OCI-M1 (cell line): ENCODE measurements at places on chromosomes 2 and 18.
A peak's percentile ranks its signal among the peaks of the same experiment; 100 is the strongest.

DNA sequence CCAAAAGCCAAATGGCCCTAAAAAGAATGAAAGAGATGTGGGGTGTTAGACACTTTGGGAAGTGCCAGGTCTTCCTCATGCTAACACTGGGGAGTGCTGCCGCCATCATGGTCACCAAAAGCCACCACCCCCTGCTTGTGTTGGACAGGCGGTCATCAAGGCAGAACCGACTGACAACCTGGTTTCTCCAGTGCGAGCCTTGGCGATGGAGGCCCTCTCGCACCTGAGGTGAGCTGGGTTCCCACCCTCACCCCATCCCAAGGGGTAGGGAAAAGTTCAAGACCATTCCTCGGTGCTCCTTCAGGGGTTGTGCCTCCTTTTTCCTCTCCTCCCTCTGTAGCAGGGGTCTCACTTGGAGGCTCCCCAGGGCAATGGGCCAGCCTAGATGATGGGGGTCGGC is 33.6 kb downstream of the MROH2A start:
- DNase-seq, result no peak

DNA sequence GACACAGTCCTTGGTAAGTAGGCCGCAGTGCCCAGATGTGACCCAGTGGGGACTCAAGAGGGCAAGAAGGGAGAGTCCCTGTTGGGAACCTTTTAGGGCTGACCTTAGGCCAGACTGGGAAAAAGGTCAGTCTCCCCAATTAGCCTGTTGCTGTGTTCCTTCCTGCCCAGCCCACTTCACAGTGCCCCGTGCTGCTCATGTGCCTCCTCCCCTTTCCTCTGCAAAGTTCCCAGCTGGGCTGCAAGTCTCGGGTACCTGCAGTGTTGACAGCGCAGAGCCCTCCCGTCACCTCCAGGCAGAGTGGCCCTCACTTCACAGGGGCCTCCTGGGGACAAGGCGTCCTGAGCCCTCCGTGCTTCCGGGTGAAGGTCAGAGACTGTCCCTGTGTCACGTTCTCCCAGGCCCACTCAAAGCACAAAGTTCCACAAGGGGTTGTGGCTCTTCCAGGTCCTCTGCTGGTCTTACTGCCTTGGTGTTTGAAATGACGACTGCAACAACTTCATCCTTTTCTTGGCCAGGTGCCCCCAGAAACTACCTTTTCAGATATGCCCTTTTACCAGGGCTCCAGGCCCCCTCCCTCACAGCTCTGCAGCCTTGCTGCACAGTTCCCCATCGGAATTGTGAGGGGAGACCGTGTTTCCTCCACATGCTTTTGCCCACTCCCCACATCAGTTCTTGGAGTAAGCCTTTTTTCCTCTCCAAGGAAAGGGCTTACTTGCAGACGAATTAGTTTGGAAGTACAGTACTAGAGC is 225.8 kb downstream of the ALPK2 start:
- DNase-seq, result no peak

DNA sequence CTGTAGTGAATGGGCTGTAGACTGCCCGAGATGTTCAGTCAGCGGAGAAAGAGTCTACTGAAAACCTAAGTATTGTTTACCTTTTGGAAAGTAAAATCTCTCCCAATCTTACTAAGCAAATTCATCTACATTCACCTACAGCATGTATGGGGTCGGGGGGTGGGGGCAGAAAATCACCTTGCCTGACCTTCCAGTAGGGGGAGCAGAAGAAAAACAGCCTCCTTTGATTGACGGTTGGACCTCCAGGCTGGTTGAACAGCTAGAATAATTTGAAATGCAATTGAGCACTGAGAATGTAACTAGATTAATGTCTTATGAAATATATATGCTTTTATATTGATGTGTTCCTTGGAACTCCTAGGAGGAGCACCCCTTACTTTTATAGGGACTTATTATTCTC is 10.0 kb downstream of the LRATD1 start:
- peak; percentile 29 for DNase-seq

- no peak for DNase-seq
Measured at GRCh38 chr2:217873371-217873770, 129.4 kb downstream of the TNS1 start.

GRCh38 chr18:3405713-3406112 is 44.3 kb upstream of the TGIF1 start:
- DNase-seq, result peak; percentile 51

GRCh38 chr2:120793682-120794403 is 58.2 kb downstream of the GLI2 start:
- no peak for DNase-seq

- no peak for DNase-seq
Measured at GRCh38 chr2:96163415-96163767, 18.2 kb upstream of the DUSP2 start.

- DNase-seq, result peak; percentile 37
Measured at GRCh38 chr2:112304298-112304941, 29.0 kb downstream of the ZC3H6 start.

DNA sequence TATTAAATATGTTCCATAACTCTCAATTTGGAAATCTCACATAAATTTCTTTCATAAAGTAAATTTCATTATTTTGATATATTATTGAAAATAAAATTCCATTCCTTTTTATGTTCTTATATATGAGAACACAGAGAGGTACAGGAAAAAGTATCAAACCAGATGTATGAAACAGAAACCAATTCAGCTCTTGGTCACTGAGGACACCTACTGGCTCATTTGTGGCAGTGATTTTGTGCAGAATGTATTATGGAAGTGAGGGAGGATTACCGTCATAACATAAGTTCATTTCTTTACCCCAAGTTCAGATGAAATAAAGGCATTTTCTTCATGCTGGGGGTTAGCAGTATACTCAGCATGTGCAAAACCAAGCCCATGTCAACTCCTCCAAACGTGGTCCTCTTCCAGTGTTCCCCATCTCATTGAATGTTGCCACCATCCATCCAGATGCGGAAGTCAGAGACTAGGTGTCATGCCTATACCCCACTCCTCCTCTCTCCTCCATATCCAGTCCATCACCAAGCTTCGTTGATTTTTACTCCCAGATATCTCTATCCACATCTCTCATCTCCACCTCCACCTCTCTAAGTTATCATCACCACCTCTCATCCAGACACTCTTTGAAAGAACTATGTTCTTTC is 41.7 kb upstream of the MALL start:
- peak; percentile 51 for DNase-seq

DNA sequence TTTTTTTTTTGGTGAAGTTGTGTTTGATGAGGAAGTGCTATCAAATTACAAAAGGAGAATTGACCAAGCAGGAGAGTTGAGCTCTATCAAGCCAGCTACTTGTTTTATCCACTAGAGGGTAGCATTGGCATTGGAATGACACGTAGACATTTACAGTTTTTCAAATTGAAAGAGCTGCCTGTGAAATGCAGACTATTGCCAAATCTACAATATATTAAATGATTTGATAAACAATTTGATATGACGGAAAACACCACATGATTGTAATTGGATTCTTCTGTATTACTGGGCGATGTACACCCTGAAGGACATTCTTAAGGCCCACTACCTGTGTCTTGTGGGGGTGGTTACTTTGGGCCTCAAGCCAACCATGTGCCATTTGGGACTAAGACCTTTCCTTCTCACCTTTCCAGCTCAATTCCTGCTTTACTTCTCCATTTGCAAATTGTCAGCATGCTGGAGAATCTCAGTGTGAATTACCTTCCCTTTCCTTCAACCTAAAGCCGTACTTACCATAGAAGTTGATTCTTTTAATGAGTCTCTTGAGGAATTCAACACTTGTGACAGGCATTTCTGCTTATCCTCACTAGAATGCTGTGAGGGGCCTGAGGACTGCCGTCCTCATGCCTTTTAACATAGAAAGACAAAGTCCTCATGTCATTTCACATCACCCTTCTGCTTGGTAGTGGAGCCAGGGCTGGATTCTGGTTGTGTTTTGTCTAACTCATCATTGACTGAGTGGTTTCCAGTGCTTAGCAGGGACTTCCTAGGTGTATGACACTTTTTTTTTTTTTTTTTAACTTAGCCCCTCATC is 134.8 kb upstream of the THUMPD2 start:
- peak; percentile 86 for DNase-seq

DNA sequence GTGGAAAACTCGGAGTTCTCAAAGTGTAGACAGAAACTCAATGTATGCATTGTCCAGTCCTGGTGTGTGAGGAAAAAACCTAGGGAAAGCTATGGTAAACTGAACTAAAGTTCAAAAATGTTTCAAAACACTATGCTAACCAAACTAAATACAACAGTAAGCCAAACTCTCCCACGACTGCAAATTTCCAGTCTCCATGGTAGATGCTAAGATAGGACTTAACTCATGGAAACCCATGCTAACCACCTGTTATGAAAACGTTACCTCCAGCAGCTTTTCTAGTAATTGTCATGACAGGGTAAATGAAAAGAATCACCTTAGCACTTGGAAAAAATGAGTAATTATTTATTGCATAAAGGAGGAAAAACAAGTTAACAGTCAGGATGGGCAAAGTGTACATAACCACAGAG is 135.7 kb upstream of the EPC2 start:
- DNase-seq, result no peak

- DNase-seq, result no peak
Measured at GRCh38 chr2:239819091-239819973, 205.8 kb downstream of the NDUFA10 start.

DNA sequence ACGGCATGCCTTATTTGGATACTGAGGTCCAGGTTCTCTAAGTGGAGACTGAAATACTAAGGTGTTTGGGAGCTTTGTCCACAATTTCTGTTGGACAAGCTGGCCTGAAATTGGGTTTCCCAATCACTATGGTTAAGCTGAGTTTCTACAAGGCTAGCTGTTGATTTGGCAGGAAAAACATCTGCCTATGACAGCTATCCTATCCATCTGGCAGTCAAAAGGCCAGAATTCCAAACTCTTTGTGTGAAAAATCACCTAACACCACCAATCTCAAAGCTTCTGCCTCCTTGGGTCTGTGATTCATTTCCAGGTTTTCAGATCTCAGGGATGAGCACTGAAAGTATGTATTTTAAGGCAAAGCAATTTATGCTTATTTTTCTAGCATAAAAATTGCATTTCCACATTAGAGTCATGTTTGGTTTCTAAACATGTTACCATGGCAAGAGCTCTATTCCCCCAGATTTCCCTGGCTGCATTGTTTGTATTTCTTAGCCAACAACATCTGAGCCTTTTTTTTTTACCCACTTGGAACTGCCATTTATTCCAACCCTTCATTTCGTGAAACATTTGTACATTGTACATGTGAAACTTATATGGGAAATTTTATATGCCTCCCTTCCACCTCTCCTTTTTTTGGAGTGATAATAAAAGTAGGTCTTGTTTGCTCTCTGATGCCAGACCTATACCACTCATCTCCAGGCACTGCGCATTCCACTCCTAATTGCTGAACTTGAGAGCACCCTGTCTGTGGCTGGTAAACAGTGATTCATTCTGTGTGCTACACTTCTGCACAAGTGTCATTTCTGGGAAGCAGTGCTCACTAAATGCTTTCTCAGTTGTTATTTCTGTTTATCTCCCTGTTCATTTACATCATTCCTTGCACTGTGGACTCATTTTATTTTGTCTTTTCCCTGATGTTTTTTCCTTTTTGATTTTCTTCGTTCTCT is 15.9 kb upstream of the CCDC85A start:
- DNase-seq, result no peak
